ENCODE measurements at places on chromosomes 16 and 17. TPM values are rescaled to one million over a fixed set of nuclear protein-coding genes. Genes with fewer than 3 reads are reported as not detected.

GRCh38 chr17:80152081-80152702 lies 5.3 kb upstream of the EIF4A3 start:
- DNase-seq, result no peak

GRCh38 chr17:69501591-69502468 lies 87.3 kb downstream of the MAP2K6 start:
- peak; percentile 67 for DNase-seq

DNA sequence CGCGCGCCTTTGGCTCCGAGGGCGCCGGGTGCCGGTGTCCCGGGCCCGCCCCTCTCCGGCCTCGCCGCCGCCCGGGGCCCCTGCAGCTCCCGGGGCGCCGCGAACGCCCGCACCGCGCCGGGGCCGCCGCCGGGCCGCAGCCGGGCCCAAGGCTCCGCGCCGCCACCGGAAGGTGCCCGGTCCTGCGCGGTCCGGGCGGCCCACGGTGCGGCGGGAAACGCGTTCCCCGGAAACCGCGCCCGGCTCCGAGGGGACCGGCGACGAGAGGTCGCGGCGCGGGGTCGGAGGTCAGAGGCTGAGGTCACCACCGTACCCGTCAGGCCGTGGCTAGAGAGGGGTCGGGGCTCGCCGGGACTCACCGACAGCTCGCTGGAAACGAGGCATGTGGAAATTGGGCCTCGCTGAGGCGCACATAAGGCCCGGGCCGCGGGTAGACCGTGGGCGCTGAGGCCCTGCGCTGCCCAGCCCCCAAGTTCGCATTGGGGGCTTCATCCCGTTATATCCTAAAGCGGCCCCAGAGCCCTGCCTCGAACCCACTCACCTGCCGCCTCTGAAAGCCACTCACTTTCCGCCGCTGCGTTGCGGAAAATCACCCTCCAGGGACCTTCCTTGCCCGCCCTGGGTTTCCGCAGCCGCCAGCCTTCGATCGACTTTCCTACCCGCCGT lies at the start of gene DUS1L:
Gene DUS1L, minus strand, starts transcription at position 167 of the 666 bp plus-strand sequence. CDS start 745 bp downstream, outside the sequence.
- peak; percentile 15 for DNase-seq

- no peak for DNase-seq
Observed at GRCh38 chr16:31301708-31302400, 42.1 kb downstream of the ITGAM start.

The NUP93 gene
- 81.1 TPM for polyA plus RNA-seq

The TBC1D3H gene
- not detected for polyA plus RNA-seq

DNA sequence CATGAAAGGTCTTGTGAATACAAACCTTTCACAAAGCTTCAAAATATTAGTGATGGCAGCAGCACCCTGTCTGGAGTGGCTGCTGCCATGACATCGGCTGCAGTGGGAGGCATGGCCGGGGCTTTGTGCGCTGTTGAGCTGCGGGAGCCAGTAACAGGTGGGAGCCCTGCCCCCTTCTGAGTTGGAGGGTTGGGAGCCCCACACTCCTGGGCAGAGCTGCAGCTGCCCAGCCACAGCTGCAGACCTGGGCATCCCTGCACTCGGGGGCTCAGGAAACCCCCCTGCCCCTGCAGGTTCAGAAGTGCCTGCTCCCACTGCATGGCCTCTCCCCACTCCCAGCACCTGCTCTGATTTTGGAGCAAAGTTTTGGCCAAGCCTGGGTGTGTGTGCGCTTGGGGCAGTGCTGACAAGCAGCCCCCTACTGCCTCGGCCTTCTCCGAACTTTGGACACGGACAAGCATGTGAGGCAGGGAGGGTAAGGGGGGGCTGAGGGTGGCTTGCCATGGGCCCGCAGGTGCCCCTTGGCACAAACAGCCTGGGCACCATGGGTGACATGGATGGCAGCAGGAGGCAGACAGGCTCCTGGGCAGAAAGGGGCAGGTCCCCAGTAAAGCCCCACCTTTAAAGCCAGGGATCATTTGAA lies 42.7 kb downstream of the IST1 start:
- DNase-seq, result no peak

The IRF8 gene
- polyA plus RNA-seq, result 7.2 TPM

Measured in right renal cortex interstitium (tissue), 3 donors.